Fibroblast of skin of left quadriceps (primary cell): ENCODE measurements at places on chromosomes 13 and 19.

DNA sequence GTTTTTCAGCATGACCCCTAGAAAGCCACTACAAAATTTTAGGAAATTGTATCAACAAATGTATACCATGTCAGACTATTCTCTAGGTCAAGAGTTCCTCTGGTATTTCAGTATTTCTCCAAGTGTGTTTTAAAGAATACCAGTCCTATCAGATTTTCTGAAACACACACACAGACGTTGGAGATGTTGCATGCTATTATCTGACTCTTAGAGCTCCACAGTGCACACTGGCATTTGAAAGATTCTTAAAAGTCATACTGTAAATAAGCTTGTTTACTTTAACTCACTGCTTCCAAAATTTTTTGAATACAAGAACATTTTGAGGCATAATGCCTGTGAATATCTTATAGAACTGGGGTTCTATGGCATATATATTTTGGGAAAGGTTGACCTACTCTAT is 33.8 kb upstream of the VWA8 start:
- no peak for DNase-seq

- DNase-seq: no peak
Observed at GRCh38 chr19:16208847-16209665, 11.3 kb downstream of the AP1M1 start.

DNA sequence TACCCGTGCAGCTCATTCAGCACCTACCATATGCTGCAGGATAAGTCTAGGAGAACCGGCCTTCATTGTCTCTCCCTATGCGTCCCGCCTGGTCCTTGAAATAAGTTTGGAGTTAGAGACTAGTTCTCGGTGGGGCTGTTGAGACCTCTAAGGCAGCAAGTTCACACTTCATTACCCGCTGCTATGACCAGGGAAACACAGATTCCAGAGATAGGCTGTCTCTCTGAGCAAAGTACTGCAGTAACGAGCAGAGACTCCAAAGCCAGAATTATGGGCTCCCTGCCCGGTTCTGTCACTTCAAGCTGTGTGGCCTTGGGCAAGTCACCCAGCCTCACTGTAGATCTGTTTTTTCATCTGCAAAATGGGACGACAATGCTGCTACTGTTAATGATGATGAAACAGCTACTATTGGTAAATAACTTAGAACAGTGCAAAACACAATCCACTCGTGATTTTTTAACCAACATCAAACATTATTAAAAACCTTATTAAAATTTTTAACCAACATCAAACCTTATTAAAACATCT is 184.1 kb downstream of the USP12 start:
- no peak for DNase-seq

DNA sequence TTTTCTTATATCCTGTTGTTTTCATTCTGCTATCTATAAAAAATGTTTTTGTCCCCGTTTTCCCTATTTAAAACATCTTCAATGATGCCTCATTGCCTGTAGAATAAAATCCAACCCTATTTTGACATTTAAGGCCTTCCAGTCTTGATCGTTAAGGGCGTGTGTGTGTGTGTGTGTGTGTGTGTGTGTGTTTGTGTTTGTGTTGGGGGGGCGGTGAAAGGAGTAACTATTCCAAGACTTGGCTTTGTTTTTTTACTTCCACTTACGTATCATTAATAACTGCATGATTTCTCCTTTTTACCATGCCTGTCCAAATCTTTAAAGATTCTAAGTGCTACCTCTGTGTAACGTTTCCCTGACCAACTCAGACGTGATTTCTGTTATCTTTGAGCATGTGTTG is 784 bp downstream of the PIBF1 start:
- no peak for DNase-seq

GRCh38 chr19:54164369-54165068 is 5.0 kb upstream of the LENG1 start:
- no peak for DNase-seq

DNA sequence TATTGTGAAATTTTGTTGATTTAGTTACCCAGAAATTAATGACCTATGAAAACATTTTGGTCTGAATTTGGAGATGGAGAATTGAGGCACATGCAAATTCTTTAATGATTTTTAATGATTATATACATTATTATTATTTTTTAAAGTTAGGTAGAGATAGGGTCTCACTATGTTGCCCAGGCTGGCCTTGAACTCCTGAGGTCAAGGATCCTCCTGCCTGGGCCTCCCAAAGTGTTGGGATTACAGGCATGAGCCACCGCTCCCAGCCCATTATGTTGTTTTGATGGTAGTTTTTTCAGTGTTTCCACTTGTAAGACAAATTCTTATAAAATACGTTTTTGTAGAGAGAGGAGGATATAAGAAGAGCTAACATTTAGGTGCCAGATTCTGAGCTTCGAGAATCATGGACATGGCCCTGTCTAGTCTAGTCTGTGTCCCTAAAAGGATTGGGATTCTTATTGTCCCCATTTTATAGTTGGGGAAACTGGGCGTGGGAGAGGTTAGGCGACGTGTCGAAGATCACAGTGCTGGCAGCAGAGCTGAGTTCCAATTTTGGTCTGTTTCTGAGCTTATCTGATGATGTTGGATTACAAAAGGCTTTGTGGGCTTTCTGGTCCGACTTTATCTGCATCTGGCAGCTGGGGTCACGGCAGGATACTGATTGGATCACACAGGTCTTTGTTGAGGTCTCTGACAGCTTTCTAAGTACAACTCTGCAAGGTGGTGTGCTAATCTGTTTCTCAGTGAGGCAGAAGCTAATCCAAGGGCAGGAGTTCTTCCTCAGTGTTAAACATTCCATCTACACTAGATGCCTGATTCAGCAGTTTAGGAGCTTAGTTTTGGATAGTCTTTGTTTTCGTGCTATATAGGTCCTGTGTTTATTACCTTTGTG is 7.5 kb upstream of the WDR88 start:
- no peak for DNase-seq

DNA sequence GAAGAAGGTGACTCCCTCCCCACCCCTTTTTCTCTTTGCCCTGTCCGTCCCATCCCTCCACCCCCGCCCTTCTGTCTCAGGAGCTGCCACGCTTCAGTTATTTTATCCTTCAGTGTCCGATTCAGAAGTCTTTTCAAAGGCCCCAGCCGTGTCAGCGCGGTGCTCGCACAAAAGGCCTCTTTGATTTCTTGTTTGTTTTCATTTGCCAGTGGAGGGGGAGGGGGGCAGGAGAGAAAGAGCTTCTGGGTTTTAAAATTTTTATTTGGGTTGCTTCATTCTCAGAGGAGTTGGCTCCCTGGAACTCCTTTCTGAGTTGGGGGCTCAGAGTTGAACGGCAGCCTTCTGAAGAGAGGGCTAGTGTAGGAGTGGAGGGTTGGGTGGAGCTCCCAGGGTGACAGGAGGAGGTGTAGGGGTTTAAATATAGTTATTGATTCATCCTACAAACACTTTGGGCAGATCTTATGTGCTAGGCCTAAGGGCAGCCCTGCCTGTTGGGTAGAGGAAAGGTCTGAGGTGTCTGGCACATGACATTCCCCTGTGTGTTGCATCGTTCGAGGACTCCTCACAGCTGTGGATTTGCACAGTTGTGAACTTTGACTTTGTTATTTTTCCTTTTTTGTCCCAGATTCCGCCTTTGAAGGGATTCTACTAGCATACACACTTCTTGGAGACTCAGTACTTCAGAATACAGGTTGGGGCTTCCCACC is 36.8 kb downstream of the NFIX start:
- DNase-seq: no peak

- DNase-seq: no peak
Observed at GRCh38 chr19:18161636-18162002, 8.7 kb downstream of the PIK3R2 start.

DNA sequence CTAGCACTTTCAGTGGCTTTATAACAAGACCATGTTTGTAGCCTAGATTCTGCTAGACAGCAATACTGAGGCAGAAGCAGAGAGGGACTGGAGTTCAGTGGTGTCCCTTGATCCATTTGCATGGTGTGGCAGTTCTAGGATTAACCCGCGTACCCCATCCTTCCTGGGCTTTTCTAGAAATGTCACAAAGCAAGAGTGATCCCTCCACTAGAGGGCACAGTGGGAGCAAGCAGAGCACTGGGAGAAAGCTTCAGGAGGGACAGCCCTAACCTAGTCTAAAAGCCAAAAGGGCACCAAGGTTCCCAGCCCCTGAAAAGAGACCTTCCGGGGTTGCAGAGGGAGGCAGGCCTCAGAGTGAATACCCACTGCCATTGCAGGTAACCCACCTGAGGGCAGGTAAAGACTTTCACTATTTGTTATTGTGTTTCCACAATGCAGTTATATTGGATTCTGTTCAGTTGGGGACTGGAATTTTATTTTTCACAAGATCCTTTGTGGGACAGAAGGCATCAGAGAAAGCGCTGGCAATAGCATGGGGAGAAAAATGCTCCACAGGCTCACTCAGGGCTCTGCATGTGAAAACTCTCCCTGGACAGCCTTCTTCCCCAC is 170.6 kb downstream of the FLT1 start:
- DNase-seq: peak; percentile 31

DNA sequence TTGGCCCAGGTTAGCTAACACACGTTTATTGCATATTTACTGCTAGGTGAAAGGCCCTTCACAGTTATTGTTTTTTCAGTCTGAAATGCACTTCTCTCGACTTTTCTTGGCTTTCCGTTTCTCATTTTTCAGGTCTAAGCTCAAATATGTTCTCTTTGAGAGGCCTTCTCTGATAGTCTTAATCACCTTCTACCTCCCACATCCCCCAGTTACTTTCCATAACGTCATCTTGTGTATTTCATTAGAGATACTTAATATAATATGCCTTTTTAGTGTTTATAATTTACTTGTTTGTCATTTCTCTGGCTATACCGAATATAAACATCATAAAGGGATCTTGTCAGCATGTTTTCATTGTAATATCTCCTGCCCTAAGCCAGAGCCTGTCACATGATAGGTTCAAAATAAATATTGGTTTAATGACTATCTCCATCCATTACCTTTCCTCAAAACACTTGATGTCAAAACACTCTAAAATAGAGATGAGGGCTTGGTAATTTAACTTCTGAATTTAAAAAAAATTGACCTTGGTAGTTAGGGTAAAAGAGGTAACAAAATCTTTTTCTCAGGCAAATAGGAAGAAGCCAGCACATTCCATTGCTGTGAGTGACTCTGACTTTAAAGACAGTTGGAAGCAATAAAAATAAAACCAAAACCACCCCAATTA is 168.6 kb upstream of the RFC3 start:
- no peak for DNase-seq
